Esophagus muscularis mucosa (tissue), 4 donors: ENCODE measurements at places on chromosomes 12 and 14. TPM values are rescaled to one million over a fixed set of nuclear protein-coding genes. Genes with fewer than 3 reads are reported as not detected.

DNA sequence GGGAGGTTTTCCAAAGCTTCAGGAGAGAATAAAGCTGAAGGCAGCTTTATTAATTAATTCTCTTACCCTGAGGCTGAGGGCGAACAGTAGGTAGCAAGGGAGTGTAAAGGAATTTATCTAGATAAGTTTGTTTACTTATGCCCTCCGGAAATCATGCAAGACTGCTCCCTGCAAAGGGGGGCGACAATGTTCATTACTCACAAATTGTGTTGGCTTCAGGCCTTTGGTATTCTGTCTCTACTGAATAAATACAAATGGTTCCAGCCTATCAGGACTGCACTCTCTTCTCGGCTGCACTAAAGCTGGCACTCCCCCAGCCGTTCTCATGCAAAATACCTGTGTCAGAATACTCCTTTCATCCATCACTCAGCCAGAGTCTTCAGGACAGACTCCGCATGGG, 120.8 kb downstream of the PPHLN1 start:
- H3K4me1 ChIP-seq: peaks cover 4% of the 10 kb centered on the region
- H3K4me3 ChIP-seq: no peak overlapping the region
- peaks cover 4% of the 10 kb centered on the region for H3K36me3 ChIP-seq
- no peak overlapping the region for H3K27ac ChIP-seq

DNA sequence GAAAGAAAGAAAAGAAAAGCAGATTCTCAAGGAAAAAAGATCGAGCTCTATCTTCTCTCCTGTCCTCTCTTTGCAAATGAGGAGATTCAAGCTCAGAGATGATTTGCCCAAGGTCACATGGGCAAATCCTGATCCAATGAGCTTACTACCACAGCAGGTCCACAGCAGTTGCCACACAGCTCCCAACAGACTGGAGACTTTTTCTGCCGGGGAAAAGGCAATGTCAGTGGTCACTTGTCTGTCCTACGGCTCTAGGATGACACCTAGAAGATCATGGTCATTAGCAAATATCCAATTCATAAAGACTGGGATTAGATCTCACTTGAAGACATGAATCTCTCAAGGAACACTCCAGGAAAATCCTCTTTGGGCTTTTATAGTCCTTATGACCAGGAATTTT, 58.8 kb downstream of the TTC7B start:
- peak overlapping the region; percentile 82 for H3K27ac ChIP-seq
- no peaks in the 10 kb centered on the region for H3K27me3 ChIP-seq
- H3K36me3 ChIP-seq: no peaks in the 10 kb centered on the region
- peaks cover 32% of the 10 kb centered on the region for H3K4me1 ChIP-seq
- peak overlapping the region; percentile 52 for H3K4me3 ChIP-seq

- H3K27me3 ChIP-seq: no peaks in the 10 kb centered on the region
- no peaks in the 10 kb centered on the region for H3K4me1 ChIP-seq
- no peak overlapping the region for H3K27ac ChIP-seq
These were observed 39.4 kb downstream of the USP15 start for GRCh38 chr12:62299617-62300016.

DNA sequence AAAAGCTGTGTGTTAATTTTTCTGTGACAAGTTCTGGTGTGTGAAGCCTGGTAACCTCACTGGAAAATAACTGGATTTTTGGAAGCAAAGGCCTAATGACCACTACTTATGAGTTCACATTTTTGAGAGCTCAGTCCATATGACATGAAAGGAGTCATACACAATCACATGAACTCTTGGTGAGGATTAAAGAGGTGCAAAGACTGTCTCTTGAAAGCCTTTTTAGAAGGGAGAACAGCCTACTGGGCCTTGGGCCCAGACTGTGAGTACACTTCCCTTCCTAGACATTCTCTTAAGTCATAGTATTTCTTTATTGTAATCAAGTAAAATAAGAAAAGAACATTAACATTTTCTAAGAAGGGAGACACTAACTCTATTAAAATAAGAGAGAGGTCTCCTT, 176.1 kb downstream of the BCAT1 start:
- no peaks in the 10 kb centered on the region for H3K27me3 ChIP-seq
- DNase-seq: no peak
- no peak overlapping the region for H3K27ac ChIP-seq

DNA sequence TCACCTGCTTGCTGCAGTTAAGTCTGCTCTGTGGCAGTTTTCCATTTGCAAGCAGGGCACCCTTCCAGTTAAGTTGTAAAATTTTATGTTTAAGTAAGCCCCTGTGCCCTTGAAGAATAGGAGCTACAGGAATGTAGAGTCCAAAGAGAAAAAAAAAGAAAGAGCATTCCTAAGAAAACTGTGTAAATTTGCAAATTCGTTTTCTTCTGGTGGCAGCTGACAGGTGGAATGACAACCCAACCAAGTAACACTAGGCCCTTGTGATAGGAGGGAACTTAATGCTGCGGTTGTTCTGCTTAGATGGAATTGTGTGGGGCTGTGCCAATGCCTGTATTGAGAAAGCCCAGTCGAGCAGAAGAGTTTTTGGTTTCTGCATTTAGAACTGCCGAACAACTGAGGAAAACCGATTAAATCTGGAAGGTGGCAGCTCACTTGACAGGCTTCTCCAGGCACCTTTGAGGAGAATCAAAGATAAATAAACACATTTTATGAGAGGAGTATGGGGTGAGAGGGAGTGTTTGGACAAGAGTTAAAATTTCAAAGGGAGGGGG, 280.0 kb downstream of the RAD51B start:
- DNase-seq: no peak
- H3K4me3 ChIP-seq: no peak overlapping the region
- peak overlapping the region; percentile 76 for H3K27ac ChIP-seq

PTPRO gene
- 1.5 TPM for total RNA-seq

- H3K4me1 ChIP-seq: no peaks in the 10 kb centered on the region
- H3K36me3 ChIP-seq: no peaks in the 10 kb centered on the region
- no peaks in the 10 kb centered on the region for H3K27me3 ChIP-seq
- no peak overlapping the region for H3K27ac ChIP-seq
- DNase-seq: no peak
These were observed 77.5 kb upstream of the CISTR start for GRCh38 chr12:53829130-53829819.

DNA sequence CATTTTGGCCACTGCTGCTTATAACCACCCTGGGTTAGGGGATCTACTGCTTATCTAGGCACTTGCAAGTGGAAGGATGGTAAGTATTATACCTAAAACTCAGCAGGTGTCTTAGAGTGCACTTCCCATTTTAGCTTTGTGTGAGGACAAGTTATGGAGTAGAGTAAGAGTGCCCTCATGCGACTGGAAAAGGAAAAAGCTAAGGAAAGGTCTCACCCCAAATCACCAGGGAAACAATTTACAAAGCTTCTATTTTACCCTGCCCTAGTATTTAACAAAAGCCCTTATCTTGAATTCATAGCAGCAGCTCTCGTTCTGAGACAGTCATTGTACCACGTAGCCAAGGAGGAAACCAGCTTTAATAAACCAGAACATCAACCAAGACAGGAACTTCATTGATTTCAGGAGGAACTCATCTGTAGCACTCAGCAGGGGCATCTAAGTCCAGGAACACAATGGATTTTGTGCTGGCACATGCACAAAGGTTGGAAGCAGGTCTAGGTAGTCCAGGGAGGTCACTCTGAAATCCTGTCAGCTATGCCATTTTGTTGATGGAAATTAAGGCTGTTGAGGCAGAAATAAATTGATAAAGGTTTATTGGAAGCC, 2.9 kb downstream of the RDH12 start:
- no peaks in the 10 kb centered on the region for H3K27me3 ChIP-seq
- H3K36me3 ChIP-seq: no peaks in the 10 kb centered on the region
- no peak for DNase-seq
- no peak overlapping the region for H3K27ac ChIP-seq
- H3K4me1 ChIP-seq: no peaks in the 10 kb centered on the region

- no peak for DNase-seq
- no peak overlapping the region for H3K27ac ChIP-seq
- H3K4me1 ChIP-seq: peaks cover 16% of the 10 kb centered on the region
- no peaks in the 10 kb centered on the region for H3K27me3 ChIP-seq
These were observed 30.4 kb downstream of the CBX5 start for GRCh38 chr12:54249489-54249888.

GRCh38 chr14:40218282-40218941, 786.2 kb upstream of the FBXO33 start:
- no peak for DNase-seq
- no peaks in the 10 kb centered on the region for H3K4me1 ChIP-seq
- H3K27me3 ChIP-seq: no peaks in the 10 kb centered on the region
- H3K36me3 ChIP-seq: no peaks in the 10 kb centered on the region
- H3K27ac ChIP-seq: no peak overlapping the region

CLEC7A gene
- total RNA-seq: 1.7 TPM

DNA sequence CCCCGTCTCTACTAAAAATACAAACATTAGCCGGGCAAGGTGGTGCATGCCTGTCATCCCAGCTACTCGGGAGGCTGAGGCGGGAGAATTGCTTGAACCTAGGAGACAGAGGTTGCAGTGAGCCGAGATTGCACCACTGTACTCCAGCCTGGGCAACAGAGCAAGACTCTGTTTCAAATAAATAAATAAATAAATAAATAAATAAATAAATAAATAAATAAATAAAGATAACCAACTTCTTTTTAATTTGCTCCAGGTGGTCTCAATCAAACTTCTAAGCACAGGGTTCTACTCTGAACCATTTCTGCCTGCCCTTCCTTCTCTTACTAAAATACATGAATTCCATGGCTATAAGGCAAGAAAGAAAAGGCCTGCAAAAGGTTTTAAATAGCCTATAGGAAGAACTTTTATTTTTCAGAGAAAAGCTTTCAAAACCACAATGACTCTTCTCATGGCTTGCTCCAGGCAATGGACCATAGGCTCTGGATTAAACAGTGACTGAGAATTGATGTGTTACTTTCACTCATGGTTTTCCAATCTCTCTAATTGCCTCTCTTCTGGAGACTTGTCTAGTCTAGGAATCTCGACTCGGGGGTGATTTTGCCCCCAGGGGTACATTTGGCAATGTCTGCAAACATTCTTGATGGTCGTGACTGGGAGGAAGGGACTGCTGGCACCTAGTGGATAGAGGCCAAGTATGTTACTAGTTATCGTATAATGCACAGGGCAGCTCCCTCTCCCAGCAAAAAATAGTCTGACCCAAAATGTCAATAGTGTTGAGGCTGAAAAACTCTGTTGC, 14.4 kb downstream of the IGF1 start:
- H3K36me3 ChIP-seq: no peaks in the 10 kb centered on the region
- no peak overlapping the region for H3K27ac ChIP-seq
- H3K4me3 ChIP-seq: no peak overlapping the region
- no peak for DNase-seq
- no peaks in the 10 kb centered on the region for H3K27me3 ChIP-seq
- no peaks in the 10 kb centered on the region for H3K4me1 ChIP-seq

DNA sequence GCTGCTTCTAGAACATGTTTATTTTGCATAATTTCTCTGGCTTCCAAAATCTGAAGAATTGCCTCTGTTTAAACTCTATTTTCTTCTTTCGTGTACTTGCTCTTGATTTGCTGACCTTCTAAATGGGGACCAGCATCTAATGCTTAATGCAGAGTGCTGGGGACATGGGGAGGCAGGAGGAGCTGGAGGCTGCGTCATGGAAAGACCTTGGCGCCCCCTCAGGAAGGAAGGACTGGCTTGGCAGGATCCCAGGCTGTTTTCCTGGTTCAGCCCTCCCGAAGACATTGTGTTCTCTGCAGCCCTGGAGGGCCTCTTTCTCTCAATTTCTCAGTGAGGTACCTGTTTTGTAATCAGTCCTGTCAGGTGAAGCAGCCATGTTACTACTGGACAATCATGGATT, 5.5 kb downstream of the PRKCH start:
- no peak for DNase-seq
- H3K27me3 ChIP-seq: peaks cover 18% of the 10 kb centered on the region
- no peak overlapping the region for H3K4me3 ChIP-seq
- H3K4me1 ChIP-seq: peaks cover 6% of the 10 kb centered on the region
- no peaks in the 10 kb centered on the region for H3K36me3 ChIP-seq

GRCh38 chr12:76186131-76186906, 101.8 kb upstream of the NAP1L1 start:
- no peaks in the 10 kb centered on the region for H3K27me3 ChIP-seq
- H3K4me1 ChIP-seq: peaks cover 8% of the 10 kb centered on the region
- no peaks in the 10 kb centered on the region for H3K36me3 ChIP-seq
- H3K4me3 ChIP-seq: no peak overlapping the region
- DNase-seq: no peak

DNA sequence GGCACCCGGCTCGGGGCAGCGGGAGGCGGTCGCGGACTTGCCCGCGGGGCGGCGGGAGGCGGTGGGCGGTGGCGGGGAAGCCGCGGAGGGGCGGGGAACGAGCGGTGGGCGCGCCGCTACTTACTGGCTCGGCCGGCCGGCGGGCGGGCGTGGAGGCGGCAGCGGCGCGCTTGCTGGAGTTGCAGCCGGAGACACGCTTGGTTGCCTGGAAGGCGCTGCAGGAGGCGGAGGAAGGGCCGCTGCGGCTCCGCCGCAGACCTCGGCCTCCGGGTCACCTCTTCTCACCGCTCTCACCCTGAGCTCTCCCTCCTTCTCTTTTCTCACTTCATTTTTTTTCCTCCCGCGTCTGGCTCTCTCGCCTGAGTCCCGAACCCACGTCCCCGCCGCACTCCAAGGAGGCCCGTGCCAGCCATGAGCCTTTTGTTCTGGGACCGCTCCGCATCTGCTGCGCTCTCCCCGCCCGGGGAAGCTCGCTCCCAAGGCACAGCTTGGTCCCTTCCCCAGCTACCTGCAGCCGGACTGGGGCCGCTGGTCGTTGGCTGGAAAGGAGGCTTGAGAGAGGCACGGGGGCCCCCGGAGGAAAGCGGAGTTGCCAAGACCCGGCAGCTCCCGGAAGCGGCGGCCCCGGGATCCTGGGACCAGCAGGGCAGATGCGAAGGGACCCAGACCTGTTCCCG, 592 bp upstream of the KCNK10 start:
- H3K27me3 ChIP-seq: peaks cover 14% of the 10 kb centered on the region
- no peaks in the 10 kb centered on the region for H3K36me3 ChIP-seq
- peaks cover 32% of the 10 kb centered on the region for H3K4me1 ChIP-seq
- H3K4me3 ChIP-seq: peak overlapping the region; percentile 36

VDR gene
- 2.5 TPM for total RNA-seq

DNA sequence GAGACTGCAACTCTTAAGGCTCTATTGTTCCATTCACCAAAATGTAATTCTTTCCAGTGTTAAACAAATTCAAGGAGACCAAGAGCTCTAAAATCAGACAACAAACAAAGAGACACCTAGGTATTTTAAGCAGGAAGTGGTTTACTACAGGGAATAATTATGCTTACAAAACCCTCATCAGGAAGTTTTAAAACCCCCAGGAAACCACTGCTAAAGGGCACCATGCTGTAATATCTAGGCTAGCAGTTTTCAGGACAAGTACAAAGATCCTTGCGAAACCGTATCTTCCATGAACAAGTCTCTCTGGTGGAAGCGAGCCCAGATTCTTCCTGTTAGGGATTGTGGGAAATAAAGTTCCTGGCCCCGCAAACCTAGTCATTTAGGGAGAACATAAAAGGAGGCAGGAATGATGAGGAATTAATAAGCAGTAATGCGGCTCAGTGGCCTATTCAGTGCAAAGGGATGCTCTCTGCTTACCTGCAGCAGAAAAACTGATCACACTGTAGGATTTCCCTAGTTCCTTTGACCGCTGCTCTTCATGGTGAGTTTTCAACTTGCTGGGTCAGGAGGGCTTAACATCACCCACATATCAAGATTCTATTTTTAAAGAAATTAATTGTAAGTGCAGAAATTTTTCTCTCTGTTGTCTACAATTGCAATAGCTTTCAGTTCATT, 42.8 kb downstream of the ACSM4 start:
- no peak overlapping the region for H3K4me3 ChIP-seq
- H3K4me1 ChIP-seq: no peaks in the 10 kb centered on the region
- no peaks in the 10 kb centered on the region for H3K36me3 ChIP-seq
- no peak for DNase-seq
